Calu3 (cell line): ENCODE measurements at places on chromosomes 7 and 10. TPM values are rescaled to one million over a fixed set of nuclear protein-coding genes. Genes with fewer than 3 reads are reported as not detected.

- no peak overlapping the region for H3K27ac ChIP-seq
- no peak overlapping the region for H3K4me3 ChIP-seq
- DNase-seq = no peak
- H3K36me3 ChIP-seq = no peaks in the 10 kb centered on the region
Measured at GRCh38 chr10:114208351-114208750, 29.2 kb downstream of the TDRD1 start.

DNA sequence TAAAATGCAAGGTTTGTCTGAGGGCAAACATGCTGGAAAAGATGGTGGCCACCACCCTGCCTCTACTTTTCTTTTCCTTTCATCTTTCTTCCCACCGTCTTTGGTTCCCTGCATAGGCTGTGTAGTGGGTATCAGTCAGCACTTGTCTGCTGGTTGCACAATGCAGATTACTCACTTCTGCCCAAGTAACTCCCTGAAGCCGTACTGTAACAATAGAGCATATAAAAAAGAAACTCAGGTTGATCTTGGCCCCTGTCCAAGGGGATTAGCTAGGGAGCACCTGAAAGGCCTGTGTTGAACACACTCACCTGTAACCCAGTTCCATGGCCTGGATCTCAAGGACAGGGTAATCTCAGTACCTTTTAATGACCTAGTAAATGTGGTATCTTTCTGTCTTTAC lies 533.0 kb upstream of the GALNT17 start:
- no peak overlapping the region for H3K4me3 ChIP-seq
- no peak overlapping the region for H3K27ac ChIP-seq

GRCh38 chr7:158097453-158098124 lies 490.0 kb downstream of the PTPRN2 start:
- H3K27ac ChIP-seq = no peak overlapping the region
- H3K36me3 ChIP-seq = peaks cover 3% of the 10 kb centered on the region
- DNase-seq = no peak
- H3K4me3 ChIP-seq = no peak overlapping the region
- no peaks in the 10 kb centered on the region for H3K4me1 ChIP-seq
- H3K27me3 ChIP-seq = no peaks in the 10 kb centered on the region

DNA sequence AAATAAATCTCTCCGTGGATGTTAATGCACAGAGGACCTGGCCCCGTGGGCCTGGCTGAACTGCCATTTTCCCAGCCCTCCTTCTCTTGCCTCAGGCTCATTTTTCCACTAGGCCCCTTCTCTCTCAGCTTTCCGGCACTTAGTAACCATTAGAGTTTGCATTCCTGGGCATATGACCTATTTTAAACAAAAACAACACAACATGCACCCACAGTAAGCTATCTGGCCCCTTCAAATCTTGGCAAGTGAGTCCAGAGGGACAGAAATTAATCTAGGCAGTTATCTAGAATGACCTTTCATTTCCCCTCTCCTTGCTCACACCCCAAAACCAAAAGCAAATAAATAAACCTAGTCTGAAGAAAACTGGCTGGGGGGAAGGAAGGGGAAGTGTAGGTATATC lies 11.7 kb downstream of the FBXW4 start:
- H3K27ac ChIP-seq = no peak overlapping the region
- peaks cover 7% of the 10 kb centered on the region for H3K4me1 ChIP-seq
- no peaks in the 10 kb centered on the region for H3K27me3 ChIP-seq
- no peak for DNase-seq
- H3K4me3 ChIP-seq = no peak overlapping the region
- H3K36me3 ChIP-seq = no peaks in the 10 kb centered on the region

GRCh38 chr7:128672927-128673517 lies 930 bp downstream of the GARIN1A start:
- H3K36me3 ChIP-seq = peaks cover 9% of the 10 kb centered on the region
- no peak overlapping the region for H3K27ac ChIP-seq
- no peaks in the 10 kb centered on the region for H3K27me3 ChIP-seq
- no peak overlapping the region for H3K4me3 ChIP-seq

- peak overlapping the region; percentile 95 for H3K4me3 ChIP-seq
- H3K4me1 ChIP-seq = peaks cover 51% of the 10 kb centered on the region
- no peak for DNase-seq
- peak overlapping the region; percentile 19 for H3K27ac ChIP-seq
Measured at GRCh38 chr7:44750424-44750823, 1.8 kb downstream of the ZMIZ2 start.

GRCh38 chr7:127807829-127808228 lies 155.8 kb downstream of the SND1 start:
- H3K4me3 ChIP-seq = no peak overlapping the region
- no peaks in the 10 kb centered on the region for H3K4me1 ChIP-seq
- no peak overlapping the region for H3K27ac ChIP-seq
- H3K36me3 ChIP-seq = no peaks in the 10 kb centered on the region
- no peak for DNase-seq
- no peaks in the 10 kb centered on the region for H3K27me3 ChIP-seq

- H3K4me3 ChIP-seq = peak overlapping the region; percentile 93
- H3K27me3 ChIP-seq = no peaks in the 10 kb centered on the region
- peaks cover 21% of the 10 kb centered on the region for H3K36me3 ChIP-seq
Measured at GRCh38 chr7:28957751-28958234, 337 bp downstream of the TRIL start.

DNA sequence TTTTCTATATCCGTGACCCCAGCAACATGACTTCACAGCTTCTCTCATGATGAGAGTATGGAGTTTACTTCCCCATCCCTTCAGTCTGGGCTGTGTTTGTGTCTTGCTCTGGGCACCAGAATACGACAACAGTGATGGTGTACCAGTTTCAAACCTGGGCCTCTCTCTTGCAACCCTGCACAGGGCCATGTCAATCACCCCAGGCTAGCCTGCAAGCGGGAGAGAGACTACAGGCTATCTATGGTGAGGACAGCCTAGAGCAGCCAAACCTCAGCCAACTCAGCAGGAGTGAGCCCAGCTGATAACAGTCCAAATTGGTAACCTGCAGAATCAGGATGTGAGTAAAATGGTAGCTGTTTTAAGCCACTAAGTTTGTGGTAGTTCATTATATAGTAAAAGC lies 235.8 kb downstream of the CHCHD3 start:
- no peak overlapping the region for H3K4me3 ChIP-seq
- no peaks in the 10 kb centered on the region for H3K36me3 ChIP-seq
- no peaks in the 10 kb centered on the region for H3K27me3 ChIP-seq
- no peaks in the 10 kb centered on the region for H3K4me1 ChIP-seq
- H3K27ac ChIP-seq = no peak overlapping the region

- H3K27me3 ChIP-seq = no peaks in the 10 kb centered on the region
- no peaks in the 10 kb centered on the region for H3K4me1 ChIP-seq
- H3K27ac ChIP-seq = no peak overlapping the region
- H3K4me3 ChIP-seq = no peak overlapping the region
- DNase-seq = no peak
- no peaks in the 10 kb centered on the region for H3K36me3 ChIP-seq
Measured at GRCh38 chr7:120441850-120442249, 168.9 kb downstream of the KCND2 start.

- H3K27ac ChIP-seq = no peak overlapping the region
- H3K4me3 ChIP-seq = no peak overlapping the region
- H3K27me3 ChIP-seq = no peaks in the 10 kb centered on the region
- H3K36me3 ChIP-seq = no peaks in the 10 kb centered on the region
- DNase-seq = no peak
Measured at GRCh38 chr10:131088619-131089018, 222.9 kb downstream of the TCERG1L start.

- H3K27me3 ChIP-seq = no peaks in the 10 kb centered on the region
- no peak overlapping the region for H3K27ac ChIP-seq
- H3K36me3 ChIP-seq = no peaks in the 10 kb centered on the region
- H3K4me3 ChIP-seq = no peak overlapping the region
- DNase-seq = no peak
Measured at GRCh38 chr7:125127304-125127703, 197.7 kb upstream of the POT1 start.

Gene FAM24B
- total RNA-seq = 5.1 and 6.3 TPM in 2 replicates

Gene RBP3
- total RNA-seq = not detected in 2 replicates

Gene GPNMB
- total RNA-seq = 5.8 and 6.1 TPM in 2 replicates

Gene OPN1SW
- total RNA-seq = not detected in 2 replicates
